SJSA1 (cell line): ENCODE measurements at places on chromosomes 6 and 20. TPM values are rescaled to one million over a fixed set of nuclear protein-coding genes. Genes with fewer than 3 reads are reported as not detected.

KIF25 gene
- not detected in 2 replicates for total RNA-seq

GPX5 gene
- not detected in 2 replicates for total RNA-seq

COL9A3 gene
- total RNA-seq = not detected in 2 replicates

USP49 gene
- total RNA-seq = 1.0 and 2.3 TPM in 2 replicates

VSTM2L gene
- 4.8 and 14.1 TPM in 2 replicates for total RNA-seq
